Right lung (tissue), 10 donors: ENCODE measurements at places on chromosomes 2 and 18. TPM values are rescaled to one million over a fixed set of nuclear protein-coding genes. Genes with fewer than 3 reads are reported as not detected.

Gene ADD2
- 7.5 TPM for polyA plus RNA-seq

Gene HOXD4
- 0.35 TPM for polyA plus RNA-seq

Gene FEV
- polyA plus RNA-seq: not detected

Gene DES
- polyA plus RNA-seq: 46.4 TPM

Gene GALNT14
- 7.6 TPM for polyA plus RNA-seq

Gene CMPK2
- 5.6 TPM for polyA plus RNA-seq
